ENCODE measurements at places on chromosomes 12 and 14.

GRCh38 chr12:63949902-63950301, 105.4 kb downstream of the SRGAP1 start:
- no peak for DNase-seq

DNA sequence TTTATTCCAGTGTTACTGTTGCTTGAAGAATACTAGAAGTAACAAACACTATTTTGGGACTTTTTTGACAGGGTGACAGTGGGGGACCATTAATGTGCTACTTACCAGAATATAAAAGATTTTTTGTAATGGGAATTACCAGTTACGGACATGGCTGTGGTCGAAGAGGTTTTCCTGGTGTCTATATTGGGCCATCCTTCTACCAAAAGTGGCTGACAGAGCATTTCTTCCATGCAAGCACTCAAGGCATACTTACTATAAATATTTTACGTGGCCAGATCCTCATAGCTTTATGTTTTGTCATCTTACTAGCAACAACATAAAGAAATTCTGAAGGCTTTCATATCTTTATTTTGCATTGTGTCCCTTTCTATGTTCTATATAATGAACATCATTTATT, 44.5 kb downstream of the TMPRSS12 start:
- no peak for DNase-seq

- no peak for DNase-seq
Observed at GRCh38 chr12:1812650-1813302, 7.6 kb upstream of the LRTM2 start.

GRCh38 chr12:2494486-2495192, 300.1 kb upstream of the FKBP4 start:
- no peak for DNase-seq

- no peak for DNase-seq
Observed at GRCh38 chr14:23478109-23478759, 8.7 kb downstream of the NGDN start.

GRCh38 chr12:32688786-32689185, 9.7 kb downstream of the DNM1L start:
- DNase-seq = no peak

- no peak for DNase-seq
Observed at GRCh38 chr12:21774358-21775132, at the start of gene KCNJ8. Gene KCNJ8 (minus strand): TSS chr12:21774706. CDS start chr12:21773616, 1,090 bp downstream.

DNA sequence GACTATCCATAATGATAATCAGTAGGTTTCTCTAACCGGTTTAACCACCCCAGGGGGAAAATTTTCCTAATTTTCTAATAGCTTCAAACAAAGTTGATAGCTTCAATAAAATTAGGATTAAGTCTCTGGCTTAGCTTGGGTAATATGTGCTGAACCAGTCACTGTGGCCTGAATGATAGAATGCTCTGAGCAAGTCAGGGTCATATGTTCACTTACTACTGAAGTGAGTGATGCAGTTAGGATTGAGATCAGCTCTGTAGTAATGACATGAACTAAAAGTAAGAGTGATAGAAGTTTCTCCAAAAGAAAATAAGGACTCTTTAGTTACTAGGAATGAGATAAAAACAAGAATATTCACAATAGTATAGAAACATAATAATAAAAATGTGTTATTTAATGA, 32.6 kb downstream of the ETNK1 start:
- DNase-seq = no peak

GRCh38 chr12:108884116-108885012, 4.5 kb downstream of the DAO start:
- no peak for DNase-seq
